Stimulated activated naive CD4-positive, alpha-beta T cell (primary cell): ENCODE measurements at places on chromosomes 12 and 14.
A peak's percentile ranks its signal among the peaks of the same experiment; 100 is the strongest.

- no peak for DNase-seq
Observed at GRCh38 chr12:52193532-52193931, 1.7 kb upstream of the KRT80 start.

- DNase-seq, result no peak
Observed at GRCh38 chr12:73612551-73612950, 925.1 kb upstream of the ATXN7L3B start.

GRCh38 chr12:11981121-11981733 lies 89.5 kb upstream of the BCL2L14 start:
- DNase-seq, result peak; percentile 81

DNA sequence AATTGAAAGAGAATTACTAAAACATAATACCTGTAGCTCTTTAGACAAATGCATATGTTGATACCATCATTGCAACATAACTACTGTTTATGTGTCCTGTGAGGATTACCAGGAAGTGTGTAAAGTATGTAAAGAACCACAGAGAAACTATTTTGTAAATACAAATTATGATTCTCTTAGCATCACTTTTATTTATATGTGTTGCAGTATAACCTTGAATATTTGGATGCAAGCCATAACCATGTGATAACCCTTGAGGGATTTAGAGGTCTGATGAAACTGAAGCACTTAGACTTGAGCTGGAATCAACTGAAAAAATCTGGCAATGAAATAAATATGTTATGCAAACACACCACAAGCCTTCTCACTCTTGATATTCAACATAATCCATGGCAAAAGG lies 77.5 kb downstream of the LRRC9 start:
- no peak for DNase-seq

DNA sequence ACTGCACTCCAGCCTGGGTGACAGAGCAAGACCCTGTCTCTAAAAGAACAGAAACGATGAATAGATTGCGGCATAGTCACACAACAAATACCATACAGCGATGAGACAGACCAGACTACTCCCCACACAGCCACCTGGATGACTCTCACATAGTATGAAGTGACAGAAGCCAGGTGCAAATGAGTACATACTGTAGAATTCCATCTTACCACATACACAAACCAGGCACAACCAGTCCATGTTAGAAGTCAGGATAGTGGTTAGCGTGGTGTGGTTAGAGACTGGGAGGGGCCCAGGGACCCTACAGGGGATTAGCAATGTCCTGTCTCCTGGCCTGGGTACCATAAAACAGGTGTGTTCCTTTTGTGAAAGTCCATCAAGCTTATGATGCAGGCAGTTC lies 53.8 kb downstream of the FAM222A start:
- DNase-seq, result no peak

DNA sequence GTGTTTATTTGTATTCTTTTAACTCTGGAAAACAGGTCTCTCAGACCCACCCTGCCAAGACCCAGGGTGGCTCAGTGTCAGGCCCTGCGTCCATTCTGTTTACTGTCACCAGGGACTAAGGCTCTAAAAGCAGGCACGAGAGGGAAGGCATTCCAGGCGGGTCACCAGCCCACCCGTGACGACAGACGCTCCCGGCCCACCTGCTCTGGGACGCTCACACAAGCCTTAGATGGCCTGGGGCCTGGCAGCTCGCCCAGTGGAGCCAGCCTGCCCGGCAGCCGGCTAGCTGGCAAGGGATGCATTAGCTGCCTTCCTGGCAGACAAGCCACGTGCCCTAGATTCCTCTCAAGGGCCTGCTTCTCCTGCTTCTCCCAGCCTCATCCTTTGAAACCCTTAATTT lies 9.2 kb upstream of the NUAK1 start:
- DNase-seq, result no peak

- peak; percentile 79 for DNase-seq
Observed at GRCh38 chr12:56189918-56190694, 823 bp upstream of the SMARCC2 start.

GRCh38 chr14:30623412-30624131 lies 1.5 kb downstream of the SCFD1 start:
- no peak for DNase-seq

DNA sequence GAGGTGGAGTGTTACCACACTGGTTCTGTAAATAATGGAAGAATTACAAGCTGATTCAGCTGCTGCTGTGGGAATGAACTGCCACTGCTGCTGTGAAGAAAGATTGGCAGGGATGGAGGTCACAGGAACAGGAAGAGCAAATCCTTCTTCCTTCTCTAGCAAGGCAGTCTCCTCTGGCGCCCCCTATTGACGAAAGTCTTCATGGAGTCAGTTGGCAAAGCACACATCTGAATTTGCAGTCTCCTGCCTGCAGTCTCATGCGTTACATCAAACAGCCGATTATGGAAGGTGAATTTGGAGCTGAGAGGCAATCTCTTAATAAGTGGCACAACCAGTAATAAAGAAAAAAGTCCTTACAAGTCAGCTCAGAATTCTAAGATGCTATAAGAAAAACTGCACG lies 106.0 kb upstream of the TMTC1 start:
- no peak for DNase-seq

- DNase-seq, result no peak
Observed at GRCh38 chr14:83611491-83611890, 1918.5 kb upstream of the FLRT2 start.

DNA sequence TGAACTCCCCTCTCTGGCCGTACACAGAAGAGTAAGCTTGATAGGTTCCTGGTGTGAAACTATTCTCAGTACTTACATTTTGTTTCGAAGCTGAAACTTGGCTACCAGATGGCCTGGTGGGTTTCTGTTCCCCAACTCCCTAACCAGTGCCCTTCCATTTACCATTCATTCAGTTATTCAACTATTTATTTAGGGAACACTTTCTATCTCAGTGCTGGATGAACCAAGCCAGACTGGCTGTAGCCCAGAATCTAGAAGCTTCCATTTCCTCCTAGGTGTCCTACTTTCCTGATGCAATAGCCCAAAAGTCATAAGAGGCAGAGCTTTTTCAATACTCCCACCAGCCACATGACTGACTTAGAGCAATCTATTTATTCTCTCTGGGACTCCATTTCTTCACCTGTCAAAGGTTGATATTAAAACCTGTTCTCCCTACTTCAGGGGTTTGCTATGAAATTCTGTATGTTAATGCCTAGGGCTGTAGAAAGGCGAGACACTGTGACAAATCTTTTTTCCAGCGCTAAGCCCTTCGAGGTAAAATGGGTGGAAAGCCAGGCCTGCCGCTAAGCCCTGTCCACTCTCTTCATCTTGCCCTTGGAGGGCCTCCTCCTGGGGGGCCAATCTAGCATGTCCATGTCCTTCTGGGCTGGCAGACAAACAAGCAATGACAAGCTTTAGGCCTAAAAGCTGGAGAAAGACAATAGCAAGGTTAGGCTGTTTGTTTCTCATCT lies 8.1 kb upstream of the IRF2BPL start:
- DNase-seq, result no peak

- no peak for DNase-seq
Observed at GRCh38 chr14:69716478-69717187, 50.3 kb upstream of the SRSF5 start.

DNA sequence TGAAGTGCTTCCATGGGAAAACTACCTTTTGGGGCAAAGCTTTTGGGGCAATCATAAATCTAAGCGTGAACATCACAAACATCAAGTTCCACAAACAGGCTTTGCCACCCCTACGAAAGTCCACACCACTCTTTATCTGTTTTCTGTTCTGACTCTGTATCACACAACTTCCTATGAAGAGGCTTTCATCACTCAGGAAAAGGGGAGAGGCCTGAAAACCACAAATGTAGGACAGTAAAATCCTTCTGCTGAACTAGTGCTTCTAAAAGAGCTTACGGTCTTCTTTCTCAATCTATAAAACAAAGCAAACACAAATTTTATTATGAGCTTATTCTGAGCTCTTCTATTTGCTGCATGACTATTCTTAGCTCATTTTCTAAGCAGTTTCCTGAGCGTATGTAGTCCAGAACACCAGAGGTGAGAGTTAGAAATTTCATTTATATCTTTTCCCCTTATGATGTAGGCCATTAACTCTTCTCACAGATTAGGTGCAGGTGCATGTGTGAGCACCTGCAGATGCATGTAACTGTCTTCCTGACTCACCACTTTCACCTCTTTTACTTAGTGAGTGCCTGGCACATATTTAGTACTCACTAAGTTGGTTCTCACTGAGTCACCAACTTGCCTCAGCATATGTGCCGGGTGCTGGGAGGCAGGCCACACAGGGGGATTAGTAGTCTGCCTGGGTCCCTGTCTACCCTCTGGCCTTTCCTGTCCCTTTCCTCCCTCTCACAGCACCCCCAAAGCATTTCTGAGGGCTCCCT lies 32.9 kb upstream of the SYCP3 start:
- DNase-seq, result no peak

DNA sequence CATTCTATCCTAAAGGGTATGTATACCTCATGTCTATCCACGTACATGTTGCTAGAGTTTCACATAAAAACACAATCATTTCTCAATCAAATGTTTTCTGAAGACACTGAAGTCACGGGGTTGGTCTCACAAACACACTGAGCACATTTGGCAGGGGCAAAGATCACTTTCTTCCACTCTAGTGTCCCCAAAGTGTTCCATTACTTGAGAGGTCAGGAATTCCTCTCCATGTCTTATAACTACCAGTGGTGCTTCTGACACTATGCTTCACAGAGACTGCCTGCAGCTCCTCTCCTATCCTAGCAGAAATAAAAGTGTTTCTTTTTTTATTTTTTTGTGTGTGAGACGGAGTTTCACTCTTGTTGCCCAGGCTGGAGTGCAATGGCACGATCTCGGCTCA lies 19.1 kb downstream of the ZFYVE1 start:
- DNase-seq, result no peak

- DNase-seq, result no peak
Observed at GRCh38 chr14:61577506-61577931, 117.8 kb upstream of the HIF1A start.
